ENCODE measurements at places on chromosomes 5 and 9. TPM values are rescaled to one million over a fixed set of nuclear protein-coding genes. Genes with fewer than 3 reads are reported as not detected.

Gene TAF11L10
- total RNA-seq: not detected

Gene PCDH12
- total RNA-seq: not detected

DNA sequence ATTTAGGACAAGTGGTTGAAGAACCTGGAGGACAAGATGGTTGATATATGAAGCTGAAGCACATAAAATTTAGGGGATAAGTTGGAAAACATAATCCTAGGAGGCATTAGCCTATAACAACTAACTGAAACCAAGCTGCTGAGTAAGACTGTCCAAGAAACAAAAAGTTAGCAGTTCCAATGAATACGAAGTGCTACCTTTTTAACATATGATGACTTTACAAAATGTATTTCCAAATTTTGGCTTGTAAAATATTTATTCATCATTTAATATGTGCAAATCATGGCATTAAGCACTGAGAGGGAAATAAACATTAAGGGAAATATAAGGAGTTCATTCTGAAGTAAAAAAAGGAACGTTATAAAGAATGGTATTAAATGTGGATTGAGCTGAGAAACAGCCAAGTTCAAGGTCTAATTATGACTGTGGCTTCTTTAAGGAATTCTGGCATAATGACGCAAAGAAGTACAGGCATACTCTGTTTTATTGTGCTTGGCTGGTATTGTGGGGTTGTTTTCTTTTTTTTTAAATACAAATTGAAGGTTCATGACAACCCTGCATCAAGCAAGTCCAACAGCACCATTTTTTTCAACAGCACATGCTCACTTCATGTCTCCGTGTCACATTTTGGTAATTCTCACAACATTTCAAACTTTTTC lies 7.7 kb downstream of the RAPGEF6 start:
- DNase-seq: no peak

- DNase-seq: no peak
Measured at GRCh38 chr5:150662731-150663516, 1.9 kb downstream of the MYOZ3 start.

- DNase-seq: peak; percentile 65
Measured at GRCh38 chr9:112751056-112751795, 666 bp downstream of the SNX30 start.

GRCh38 chr5:110753600-110753999 lies 14.8 kb downstream of the SLC25A46 start:
- no peak for DNase-seq

Measured in WTC11 (cell line).